ENCODE measurements at places on chromosomes 4 and X.

- DNase-seq = no peak
These were observed 95.8 kb upstream of the WDR1 start for GRCh38 chr4:10212400-10212799.

DNA sequence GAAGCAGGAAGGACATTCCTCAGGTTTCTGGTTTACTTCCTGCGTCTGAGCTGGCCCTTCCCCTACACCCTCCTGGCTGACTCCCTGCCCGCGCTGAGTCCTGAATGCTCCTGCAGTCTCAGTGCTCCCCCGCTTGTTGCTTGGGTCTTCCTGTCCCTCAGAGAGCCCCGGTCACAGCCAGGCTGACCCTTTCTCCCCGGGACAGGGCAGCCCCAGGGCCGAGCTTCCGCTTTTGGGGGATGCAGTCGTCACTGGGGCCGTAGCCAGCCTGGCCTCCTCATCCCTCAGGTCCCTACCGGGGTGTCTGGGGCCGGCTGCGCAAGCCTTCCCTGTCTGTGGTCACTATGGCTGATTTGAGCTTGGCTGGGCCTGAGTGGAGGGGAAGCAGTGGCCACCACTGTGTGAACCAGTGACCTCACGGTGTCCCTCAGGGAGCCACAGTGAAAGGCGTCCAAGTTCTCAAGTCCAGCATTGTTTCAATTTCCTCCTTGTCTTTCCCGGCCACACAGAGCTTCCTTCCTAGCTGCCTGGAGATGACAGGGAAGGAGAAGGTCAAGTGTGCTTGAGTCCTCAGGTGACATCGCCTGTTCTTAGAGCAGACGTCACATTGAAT is 34.1 kb upstream of the ASMTL start:
- DNase-seq = no peak

GRCh38 chr4:37903901-37904300 is 13.0 kb downstream of the TBC1D1 start:
- no peak for DNase-seq

GRCh38 chr4:138816875-138817274 is 198.7 kb upstream of the NOCT start:
- no peak for DNase-seq

DNA sequence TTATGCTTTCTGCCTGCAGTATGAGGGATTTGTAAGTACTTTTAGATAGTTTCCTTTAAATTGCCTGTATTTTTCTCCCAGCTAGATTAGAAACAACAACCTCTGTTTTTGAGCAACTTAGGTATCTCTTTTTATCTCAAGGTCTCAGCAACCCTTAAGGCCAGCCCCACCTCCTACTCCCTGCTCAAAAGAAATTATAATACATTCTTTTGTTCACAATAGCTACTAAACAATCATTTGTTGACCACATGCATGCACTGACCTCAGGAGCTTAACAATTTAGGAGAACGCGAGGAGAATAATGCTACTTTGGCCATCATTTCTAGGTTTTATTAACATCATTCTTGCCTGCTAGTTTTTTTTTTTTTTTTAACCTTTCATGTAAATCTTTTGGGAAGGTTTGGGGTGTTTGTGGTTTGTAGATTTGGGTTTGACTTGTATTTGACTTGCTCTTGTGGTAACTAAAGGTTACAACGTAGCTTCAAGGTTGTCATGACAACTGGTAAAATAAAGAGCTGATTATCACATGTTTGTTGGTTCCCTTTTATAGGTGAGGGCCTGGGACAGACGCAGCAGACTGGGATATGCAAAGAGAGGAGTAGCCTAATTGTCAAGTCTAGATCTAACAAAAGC is 145.4 kb upstream of the PLAC1 start:
- no peak for DNase-seq

DNA sequence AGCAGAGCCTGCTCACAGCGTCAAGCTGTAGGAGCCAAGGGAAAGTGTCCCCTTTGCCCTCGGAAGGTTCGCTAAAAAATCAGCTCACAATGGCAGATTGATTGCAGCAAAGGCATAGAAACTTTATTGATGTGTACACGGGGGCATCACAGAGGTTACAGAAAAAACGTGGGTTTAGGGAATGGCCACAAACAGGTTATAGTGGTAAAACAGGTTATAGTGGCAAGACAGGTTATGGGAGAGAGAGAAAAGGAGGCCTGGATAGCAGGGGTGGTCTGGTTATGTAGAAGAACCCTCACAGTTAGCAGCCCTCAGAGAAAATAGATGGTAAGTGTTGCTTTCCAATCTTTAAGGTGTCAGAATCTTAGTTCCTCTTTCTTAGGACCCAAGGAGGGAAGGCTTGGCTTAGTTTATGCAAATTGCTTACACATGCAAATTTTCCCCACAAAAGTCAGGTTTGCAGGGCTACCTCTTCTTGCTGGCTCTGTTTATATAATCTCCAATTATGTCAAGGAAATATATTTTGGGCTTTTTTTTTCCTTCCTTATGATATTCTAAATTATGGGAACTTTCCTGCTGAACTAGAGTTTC is 113.7 kb downstream of the BMP15 start:
- DNase-seq = no peak

GRCh38 chr4:39947417-39947816 is 30.3 kb downstream of the PDS5A start:
- DNase-seq = no peak

DNA sequence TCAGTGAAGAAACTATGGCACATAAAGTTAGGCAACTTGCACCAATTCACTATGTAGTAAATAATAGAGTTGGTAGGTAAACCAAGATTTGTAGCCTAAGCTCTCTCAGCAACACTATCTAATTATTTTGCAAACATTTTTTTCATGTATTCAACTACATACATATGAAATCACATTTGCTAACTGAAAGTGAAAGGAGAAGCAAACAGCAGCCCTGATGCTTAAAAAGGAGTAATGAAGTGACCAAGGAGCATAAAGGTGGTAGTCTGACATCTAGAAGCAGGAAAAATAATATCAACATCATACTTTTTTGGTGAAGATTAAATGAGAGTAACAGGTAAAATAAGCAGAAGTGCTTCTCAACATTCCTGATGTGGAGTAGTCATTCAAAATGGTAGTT is 603.7 kb downstream of the GRXCR1 start:
- DNase-seq = no peak

- DNase-seq = no peak
These were observed 108.5 kb upstream of the MID1 start for GRCh38 chrX:10728806-10729389.

- no peak for DNase-seq
These were observed 7.6 kb downstream of the HNRNPDL start for GRCh38 chr4:82422616-82423015.

GRCh38 chr4:81455897-81456296 is 15.8 kb downstream of the RASGEF1B start:
- no peak for DNase-seq

DNA sequence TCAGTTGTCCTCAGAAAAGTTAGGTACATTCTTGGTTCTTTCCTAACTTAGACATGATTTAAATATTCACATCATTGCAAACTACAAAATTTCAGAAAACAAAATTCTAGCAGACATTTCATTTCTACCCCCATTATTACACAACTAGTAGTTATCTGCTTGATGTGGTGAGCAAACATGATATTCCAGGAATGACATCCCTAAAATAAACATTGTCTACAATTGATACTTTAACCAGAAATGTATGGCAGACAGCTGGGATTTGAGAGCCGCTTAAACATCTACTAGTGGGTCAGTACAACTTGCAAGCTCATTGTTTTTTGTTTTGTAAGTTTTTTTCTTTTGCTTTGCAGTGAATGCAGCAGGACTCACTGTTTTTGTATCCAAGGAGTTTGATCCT is 32.1 kb upstream of the AMBN start:
- DNase-seq = no peak

- no peak for DNase-seq
These were observed 782.8 kb downstream of the RAB28 start for GRCh38 chr4:12701384-12701783.

DNA sequence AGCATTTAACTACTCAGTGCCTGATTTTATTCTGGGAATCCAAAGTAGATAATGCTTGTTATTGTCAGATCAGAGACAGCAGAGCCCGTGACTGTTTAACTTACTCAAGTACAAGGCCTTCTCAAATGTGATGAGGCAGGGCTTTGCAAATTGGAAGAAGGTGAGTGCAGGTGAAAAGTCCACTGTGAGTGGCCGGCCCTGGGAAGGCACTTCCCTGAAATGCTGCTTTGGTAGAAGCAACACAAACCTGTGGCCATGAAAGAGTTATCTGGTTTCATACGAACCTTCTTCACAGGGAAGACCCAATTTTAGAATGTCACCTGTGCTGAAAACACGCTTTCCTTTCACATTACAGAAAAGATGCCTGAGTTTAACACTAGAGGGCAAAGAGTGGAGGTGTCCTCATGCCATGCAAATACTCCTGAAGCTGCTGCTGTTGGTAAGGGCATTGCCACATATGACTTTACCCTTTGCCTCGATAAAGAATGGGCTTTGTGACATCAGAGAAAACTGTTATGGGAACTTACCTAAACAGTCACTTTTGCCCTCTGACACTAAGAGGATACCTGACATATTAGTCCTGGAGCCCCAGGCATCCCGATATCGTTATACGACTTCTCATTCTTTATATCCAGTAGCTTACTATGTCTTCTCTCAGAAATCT is 8.0 kb downstream of the PPARGC1A start:
- no peak for DNase-seq

DNA sequence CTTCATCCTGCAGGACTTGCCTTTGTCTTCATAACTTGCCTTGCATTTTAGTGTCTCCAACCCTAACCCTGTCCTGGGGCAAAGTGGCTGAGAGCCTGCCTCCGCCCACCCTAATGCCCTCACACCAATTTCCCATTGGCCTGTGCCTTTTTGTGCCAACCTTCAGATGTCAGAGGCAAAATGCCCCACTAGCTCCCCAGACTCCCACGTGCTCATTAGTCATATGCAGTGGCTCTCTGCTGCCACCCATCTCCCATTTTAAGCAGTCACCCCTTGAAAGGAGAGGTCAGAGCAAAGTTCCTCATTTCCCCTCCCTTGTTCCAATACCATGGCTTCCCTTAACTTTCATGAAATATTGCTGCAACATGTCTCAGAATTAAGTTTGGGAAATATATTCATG is 74.8 kb upstream of the PASD1 start:
- DNase-seq = no peak

- no peak for DNase-seq
These were observed 556 bp upstream of the SLC25A43 start for GRCh38 chrX:119398587-119398973.

DNA sequence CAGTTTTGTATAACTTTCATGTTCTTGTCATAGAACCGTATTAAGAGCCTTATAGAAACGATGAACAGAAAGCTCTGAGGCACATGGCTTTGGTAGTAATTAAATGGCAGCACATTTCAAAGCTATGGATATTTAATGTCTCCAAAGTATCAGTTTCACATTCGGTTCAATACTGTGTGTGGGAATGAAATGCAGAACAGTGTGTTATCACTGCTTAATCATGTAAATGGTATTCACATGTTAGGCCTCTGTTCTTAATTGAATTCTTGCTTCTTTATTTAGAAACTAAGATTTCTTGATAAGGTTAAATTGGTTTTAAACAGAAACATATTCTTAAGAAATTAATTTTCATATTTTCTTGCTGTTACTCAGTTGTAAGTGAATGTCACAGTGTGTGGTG is 701.0 kb upstream of the PITX2 start:
- no peak for DNase-seq

DNA sequence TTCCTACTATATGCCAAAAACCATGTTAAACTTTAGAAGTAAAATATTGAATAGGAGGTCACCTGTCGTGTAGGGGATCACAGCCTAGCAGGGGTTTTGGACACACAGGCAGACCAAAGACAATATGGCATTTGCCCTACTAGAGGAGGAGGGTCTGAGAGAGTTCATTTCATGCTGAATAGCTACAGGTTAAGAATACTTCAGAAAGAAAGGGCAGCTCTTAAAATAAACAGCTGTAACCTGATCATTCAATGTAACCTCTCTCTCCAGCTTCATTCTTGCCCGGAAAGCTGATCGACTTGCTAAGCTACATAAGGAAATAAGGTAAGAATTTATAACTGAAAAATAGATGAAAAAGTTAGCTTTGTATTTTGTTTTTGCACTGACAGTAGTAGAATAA is 79.9 kb downstream of the MAOA start:
- no peak for DNase-seq

DNA sequence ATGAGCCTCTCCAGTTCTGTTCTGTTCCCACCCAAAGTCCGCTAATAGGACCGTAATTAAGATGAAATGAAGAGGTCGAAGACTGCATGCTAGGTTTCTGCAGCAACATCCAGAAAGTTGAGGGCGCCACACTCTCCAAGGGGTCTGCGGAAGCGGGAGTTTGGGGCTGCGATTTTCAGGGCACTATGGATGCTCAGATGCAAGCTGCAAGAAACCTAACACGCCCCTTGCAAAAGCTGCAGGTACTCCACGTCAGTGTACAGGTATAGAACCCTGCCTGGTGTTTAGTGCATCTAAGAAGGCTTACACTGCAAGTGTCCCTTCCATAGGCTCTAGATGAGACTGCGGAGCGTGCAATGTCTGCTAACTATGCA is 61.4 kb downstream of the RHOXF2B start:
- DNase-seq = no peak

DNA sequence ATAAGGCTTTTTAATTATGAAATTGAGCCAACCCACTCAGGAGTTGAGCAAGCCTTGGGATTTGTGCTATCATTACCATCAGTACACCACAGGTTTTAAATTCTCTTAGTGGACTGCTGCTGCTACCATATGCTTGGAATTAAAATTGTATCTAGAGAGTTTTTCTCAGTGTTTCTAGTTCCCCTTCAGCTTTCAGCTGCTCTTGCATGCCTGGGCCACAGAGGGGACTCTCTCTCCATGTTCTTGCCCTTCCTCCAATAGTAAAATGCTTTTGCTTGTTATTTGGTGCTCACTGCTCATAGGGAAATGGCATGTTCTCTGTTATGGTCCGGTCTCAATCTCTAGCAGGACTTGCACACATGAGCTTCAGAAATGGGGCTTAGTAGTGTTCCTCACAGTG is 101.9 kb downstream of the IGSF1 start:
- no peak for DNase-seq

DNA sequence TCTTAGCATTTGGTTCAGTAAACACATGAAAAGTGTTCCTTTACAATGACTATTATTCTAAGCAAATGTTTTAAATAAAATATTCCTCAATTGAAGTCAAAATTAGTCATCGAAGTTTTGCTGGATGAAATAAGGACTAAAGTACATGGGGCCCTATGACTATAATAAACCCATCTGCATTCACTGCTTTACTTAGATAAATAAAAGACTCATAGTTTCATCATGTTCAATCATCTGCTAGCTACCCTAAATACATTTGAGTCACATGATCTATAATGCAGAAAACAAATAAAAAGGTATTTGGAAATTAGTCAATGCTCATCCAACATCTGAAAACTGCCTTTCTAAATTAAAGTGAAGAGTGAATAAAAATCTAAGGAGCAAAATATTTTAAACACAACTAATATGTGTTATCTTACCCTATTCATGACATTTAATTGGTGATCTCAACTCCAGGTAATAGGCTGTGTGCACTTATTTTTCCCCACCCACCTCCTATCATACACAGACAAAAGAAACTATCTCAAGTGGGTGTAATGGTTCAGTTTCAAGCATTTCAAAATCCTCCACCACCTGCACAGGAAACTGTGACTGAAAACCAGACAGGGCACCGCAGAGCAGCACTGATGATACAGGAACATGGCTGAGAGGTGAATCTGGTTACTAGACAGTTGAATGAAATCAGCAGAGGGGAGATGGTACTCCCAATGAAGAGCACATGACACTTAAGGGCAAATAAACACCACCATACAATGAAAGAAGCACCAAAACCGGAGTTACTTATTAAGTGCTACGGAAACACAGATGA is 78.6 kb downstream of the CAMK2D start:
- peak; percentile 73 for DNase-seq
